ENCODE measurements at places on chromosomes 5 and 9.
A peak's percentile ranks its signal among the peaks of the same experiment; 100 is the strongest.

- no peak for DNase-seq
Observed at GRCh38 chr9:132241840-132242620, 80.2 kb downstream of the NTNG2 start.

DNA sequence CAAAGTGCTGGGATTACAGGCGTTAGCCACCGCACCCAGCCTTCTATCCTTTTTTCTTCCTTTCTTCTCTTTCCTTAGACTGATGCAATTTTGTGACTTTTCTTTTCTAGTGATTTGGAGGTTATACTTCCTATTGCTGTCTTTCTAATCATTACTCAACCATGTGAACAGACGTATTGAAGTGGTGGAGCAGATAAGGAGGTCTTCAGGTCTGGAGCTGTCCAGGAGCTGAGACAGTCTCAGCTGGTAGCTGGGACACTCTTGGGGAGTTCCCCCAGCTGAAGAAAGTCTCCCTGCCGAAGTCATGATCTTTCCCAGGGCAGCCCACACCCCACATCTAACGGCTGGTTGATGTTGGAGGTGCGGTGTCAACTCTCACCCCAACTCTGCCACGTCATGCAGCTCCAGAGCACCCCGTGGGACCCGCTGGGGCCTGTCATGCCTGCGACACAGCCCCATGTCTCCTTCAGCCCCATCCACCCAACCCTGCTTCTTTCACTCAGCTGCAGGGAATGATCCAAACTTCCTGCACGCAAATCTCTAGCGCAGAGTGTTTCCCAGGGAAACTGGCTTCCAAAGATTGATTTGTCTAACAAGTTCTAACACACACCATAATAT lies 41.1 kb downstream of the NSUN2 start:
- DNase-seq, result no peak

- no peak for DNase-seq
Observed at GRCh38 chr5:14977058-14977685, 105.6 kb upstream of the ANKH start.

GRCh38 chr5:124355928-124356327 lies 390.5 kb downstream of the ZNF608 start:
- no peak for DNase-seq

DNA sequence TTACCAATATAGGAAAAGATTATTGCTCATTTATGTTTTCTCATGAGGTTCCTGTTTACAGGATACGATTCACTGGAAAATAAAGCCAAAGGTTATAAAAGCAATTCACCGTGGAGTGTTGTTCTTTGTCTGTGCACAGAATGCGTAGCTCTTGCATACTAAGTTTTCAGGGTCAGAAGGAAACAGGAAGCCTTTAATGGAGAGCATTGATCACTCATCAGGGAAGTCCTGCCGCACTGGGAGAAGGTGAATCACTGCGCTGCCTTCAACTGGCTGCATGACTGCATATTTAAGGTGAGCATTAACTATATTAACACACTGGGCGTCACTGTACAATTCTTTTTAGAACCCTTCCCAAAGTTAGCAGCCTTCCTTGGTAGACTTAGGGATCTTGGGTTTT lies 74.1 kb upstream of the SYK start:
- no peak for DNase-seq

GRCh38 chr5:160619381-160619780 lies 197.7 kb downstream of the PTTG1 start:
- no peak for DNase-seq

DNA sequence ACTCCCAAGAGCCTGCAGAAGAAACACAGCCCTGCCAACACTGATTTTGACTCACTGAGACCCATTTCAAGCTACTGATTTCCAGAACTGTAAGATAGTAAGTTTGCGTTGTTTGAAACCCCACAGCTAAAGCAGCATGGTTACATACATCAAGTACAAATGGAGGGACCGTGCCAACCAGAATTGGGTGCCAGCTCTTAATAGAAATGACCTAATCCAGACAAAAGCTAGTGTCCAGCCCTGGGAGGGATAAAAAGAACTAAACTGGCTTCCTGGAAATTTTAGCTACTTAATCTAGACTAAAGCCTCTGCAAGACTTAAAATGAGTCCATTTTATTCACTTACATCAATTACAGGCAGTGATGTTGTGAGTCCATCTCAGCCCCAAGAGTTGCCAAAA lies 122.6 kb downstream of the ADAMTS12 start:
- DNase-seq, result no peak

GRCh38 chr9:113616621-113617496 lies 153.3 kb downstream of the RGS3 start:
- no peak for DNase-seq

- no peak for DNase-seq
Observed at GRCh38 chr5:69115526-69115925, 21.7 kb downstream of the SLC30A5 start.

- no peak for DNase-seq
Observed at GRCh38 chr5:119049824-119050449, 20.9 kb upstream of the DMXL1 start.

DNA sequence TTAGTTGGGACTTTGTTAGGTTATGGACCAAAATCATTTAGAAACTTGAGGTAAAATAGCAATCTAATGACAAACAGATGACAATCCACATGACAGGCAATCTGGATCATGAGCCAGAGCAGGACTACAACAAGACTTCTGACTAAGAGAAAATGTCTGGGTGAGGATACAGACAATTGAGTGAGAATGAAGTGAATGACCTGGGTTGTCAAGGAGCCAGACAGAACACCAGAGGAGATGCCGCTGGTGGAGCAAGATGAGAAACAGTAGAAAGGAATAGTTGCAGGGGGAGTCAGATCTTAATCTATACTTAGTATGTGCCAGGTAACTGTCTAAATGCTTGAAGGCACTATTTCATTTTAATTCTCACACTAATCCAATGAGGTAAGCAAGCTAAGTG lies 277.8 kb downstream of the PRELID2 start:
- DNase-seq, result no peak

DNA sequence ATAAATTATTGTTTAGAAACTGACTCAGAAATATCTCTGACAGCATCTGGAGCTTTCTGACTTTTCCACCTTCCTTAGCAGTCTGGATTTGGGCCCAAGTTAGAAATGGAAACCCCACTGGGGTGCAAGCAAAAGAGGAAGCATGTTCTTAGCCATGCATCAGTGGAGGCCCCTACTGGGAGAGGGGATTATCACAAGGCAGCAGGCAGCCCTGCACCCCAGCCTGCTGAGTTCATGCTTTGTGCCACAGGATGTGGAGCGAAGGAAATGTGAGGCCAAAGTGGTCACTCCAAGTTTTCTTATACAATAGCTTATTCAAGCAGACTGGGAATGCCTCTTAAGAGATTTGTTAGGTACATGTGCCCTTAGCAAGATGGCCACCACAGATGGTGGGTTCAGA lies 146.5 kb upstream of the TLX3 start:
- no peak for DNase-seq

DNA sequence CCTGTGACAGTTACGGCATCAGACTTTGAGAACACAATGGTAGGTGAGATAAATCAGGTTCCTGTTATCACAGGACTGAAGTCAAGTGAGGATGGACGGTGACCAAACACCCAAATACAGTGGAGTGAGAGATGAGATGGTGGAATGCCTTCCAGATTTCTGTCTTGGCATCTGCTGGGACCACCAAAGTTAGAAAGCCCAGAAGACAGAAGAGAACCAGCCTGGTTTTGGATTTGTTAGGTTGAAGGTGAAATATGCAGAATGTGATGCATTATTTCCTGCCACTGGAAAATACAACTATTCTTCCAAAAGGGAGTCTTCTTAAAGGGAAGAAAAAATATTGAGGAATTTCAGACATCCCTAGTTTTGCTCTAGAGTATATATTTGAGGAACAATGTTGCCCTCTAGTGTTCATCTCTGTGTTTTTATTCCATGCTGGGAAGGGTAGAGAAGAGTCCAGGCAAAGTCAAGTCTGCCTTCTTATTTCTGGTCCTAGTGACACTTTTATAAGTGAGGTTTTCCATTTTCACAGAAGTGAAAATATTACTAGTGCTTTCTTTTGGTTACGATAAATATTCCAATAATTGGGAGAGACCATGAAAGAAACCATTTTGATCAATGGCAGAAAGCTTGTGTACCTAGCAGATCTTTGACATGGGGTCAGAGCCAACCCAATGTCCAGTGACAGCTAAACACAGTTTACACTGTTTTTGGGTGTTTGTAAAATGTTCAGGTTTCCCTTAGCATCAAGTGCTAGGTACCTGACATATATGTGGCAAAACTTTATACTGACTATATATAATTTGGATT lies 142.3 kb upstream of the ANKH start:
- no peak for DNase-seq

- no peak for DNase-seq
Observed at GRCh38 chr5:155633338-155633957, 619.9 kb downstream of the KIF4B start.

GRCh38 chr5:143877196-143877595 lies 65.2 kb downstream of the HMHB1 start:
- no peak for DNase-seq

DNA sequence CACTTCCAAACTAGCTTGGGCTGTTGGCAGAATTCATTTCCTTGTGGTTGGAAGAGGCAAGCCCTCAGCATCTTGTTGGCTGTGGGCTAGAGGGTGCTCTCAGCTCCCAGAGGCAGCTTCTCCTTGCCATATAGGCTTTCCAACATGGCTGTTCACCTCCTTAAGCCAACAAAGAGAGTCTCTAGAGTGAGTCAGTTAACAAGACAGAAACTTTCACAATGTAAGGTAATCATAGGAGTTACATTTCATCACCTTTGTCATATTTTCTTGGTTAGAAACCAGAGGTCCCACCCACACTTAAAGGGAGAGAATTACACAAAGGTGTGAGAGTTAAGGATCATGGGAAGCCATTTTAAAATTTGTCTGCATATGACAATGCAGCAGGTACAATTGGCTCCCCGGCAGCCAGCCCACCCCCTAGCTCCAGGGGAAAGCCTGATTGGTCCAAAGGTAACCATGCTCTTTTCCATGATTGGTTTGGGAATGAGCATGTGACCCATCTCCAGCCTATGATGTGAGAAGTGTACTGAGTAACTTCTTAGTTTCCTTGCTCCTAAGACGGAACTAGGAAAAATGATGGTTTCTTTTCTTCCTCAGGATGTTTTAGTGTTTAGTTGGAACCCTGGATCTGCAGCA lies 109.8 kb upstream of the MSX2 start:
- no peak for DNase-seq

DNA sequence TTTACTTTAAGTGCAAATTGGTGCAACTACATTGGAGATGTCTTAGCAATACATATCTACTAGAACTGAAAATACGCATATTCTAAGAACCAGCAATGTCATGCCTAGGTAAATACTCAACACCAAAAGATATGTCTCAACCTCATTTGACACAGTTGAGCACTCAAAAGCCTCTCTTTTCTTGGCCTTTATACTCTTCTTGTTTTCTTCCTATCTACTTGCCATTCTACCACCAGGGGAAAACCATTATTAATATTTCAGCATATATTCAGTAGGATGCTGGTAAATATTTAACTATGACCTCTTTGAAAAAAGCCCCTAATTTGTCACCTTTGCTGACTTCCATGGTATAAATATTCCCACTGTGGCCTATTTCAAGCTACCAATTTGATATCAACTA lies 443.8 kb downstream of the LRRC70 start:
- no peak for DNase-seq

DNA sequence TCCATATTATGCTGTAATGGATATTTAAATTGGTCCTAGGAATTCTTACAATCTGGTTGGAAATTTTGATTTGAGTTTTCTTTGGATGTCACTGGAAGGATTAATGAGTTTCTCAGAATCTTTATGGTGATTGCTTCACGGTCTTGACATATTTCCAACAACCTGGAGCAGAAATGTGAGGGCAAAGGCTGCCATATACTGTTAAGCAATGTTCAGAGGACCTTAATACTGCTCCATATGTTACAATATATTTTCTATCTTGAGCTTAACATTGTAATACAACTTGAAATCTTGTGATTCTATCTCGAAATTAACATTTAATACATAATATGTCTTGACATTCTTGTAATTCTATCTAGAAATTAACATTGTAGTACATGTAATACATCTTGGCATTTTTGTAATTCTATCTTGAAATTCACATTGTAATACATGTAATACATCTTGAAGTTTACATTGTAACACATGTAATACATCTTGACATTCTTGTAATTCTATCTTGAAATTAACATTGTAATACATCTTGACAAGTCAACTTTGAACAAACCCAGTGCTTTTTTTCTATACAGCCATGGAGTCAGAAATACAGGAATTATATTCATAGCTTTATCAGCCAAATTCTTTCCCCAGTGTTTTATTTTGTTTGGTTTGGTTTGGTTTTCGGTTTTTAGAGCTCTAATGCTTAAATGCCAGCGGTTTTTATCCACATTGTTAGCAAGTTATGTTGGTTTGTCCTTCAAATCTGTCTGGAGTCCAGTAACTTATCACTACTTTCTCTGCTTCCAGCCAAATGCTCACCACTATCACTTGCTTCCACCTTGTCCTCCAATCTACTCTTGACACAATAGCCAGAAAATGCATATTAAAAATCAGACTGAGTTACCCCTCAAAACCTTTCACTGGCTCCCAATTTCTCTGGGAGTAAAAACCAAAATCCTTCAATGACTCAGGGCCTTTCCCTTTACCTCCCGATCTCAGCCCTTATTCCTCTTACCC lies 3.0 kb upstream of the TUT7 start:
- no peak for DNase-seq

- DNase-seq, result no peak
Observed at GRCh38 chr5:10667431-10668057, 93.5 kb downstream of the DAP start.

GRCh38 chr9:134840511-134840910 lies 40.1 kb upstream of the FCN2 start:
- no peak for DNase-seq

- DNase-seq, result no peak
Observed at GRCh38 chr9:134211811-134212485, 47.6 kb upstream of the RNU6ATAC start.

GRCh38 chr5:131593921-131594320 lies 41.1 kb downstream of the RAPGEF6 start:
- no peak for DNase-seq

- peak; percentile 91 for DNase-seq
Observed at GRCh38 chr9:127574072-127574993, 37.7 kb upstream of the STXBP1 start.

GRCh38 chr5:143562935-143563334 lies 159.4 kb upstream of the NR3C1 start:
- DNase-seq, result peak; percentile 17

- DNase-seq, result no peak
Observed at GRCh38 chr5:16749626-16750025, 132.8 kb upstream of the RETREG1 start.

- DNase-seq, result no peak
Observed at GRCh38 chr9:18190671-18191374, 283.1 kb upstream of the ADAMTSL1 start.

- no peak for DNase-seq
Observed at GRCh38 chr5:167853421-167853820, 438.0 kb upstream of the WWC1 start.

- DNase-seq, result no peak
Observed at GRCh38 chr9:13716601-13717321, 437.3 kb upstream of the MPDZ start.

GRCh38 chr9:136084063-136084944 lies 10.8 kb downstream of the NACC2 start:
- DNase-seq, result no peak

GRCh38 chr9:75914002-75914401 lies 23.5 kb downstream of the PCSK5 start:
- no peak for DNase-seq
